Large intestine (tissue), 12 donors: ENCODE measurements at places on chromosomes 7 and 10. TPM values are rescaled to one million over a fixed set of nuclear protein-coding genes. Genes with fewer than 3 reads are reported as not detected.

Gene SPDYE1
- polyA plus RNA-seq, result 0.72 TPM

Gene NUDT1
- 25.6 TPM for polyA plus RNA-seq

Gene PALD1
- 6.1 TPM for polyA plus RNA-seq

Gene ZNF239
- 8.5 TPM for polyA plus RNA-seq

Gene CPN1
- 0.06 TPM for polyA plus RNA-seq

Gene C10orf90
- not detected for polyA plus RNA-seq

Gene MDFIC
- 14.2 TPM for polyA plus RNA-seq

Gene TMEM273
- 5.5 TPM for polyA plus RNA-seq

Gene VENTX
- 0.22 TPM for polyA plus RNA-seq
